Psoas muscle (tissue), 8 donors: ENCODE measurements at places on chromosomes 11 and 22. TPM values are rescaled to one million over a fixed set of nuclear protein-coding genes. Genes with fewer than 3 reads are reported as not detected.

Gene PPP2R1B
- polyA plus RNA-seq = 8.7 TPM

Gene HYLS1
- polyA plus RNA-seq = 3.8 TPM

DNA sequence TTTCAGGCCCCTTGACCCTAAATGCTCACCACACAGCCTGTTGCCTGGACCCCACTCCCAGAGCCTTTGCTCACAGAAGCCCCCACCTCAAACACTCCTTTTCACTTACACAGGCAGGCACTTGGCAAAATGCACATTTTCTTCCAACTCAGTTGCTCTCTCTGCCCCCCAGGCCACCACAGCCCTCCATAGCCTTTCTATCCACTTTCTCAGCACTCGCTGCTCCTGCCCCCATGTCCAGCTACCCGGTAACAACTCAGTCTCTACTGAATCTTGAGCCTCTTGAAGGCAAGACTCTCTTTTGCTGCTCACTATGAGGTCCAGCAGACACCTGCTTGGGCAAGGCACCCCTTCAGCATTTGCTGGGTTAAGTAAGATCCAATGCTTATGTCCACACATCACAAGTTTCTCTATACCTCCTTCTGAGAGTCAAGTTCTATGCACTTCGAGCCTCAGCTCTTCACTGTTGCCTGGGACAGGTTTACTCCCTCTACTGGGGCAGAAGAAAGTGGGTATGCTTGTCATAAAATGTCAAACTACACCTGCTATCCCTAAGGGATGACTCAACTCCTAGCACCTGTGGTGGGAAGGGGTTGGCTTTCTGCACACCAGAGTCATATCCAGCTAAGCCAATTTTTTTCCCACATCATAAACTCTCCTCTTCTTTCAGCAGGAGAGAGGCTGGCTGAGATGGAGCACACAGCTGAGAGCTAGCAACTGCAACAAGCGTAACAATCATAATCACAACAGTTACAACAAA is 36.9 kb downstream of the MORC2 start:
- DNase-seq = no peak

DNA sequence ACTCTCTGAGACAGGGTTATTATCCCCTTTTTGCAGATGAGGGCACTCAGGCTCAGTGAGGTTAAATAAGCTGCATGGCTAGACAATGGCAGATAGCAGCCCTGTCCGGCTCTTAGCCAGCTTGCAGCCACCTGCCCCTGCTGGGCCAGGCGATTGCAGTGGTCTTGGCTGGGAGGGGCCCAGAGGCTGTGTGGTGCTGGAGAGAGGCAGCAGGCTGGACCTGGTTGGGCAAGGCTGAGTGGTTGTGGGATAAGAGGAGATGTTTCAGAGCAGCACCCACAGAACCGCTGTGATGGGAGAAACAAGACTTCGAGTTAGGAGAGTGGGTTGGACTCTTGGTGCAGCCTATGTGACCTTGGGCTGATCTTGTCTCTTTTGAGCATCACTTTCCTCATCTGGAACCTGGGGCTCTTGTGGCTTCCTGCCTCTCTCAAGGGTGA is 25.5 kb downstream of the PTPRJ start:
- no peak for DNase-seq

- no peak for DNase-seq
Measured at GRCh38 chr22:42939941-42940653, 74.9 kb downstream of the PACSIN2 start.

DNA sequence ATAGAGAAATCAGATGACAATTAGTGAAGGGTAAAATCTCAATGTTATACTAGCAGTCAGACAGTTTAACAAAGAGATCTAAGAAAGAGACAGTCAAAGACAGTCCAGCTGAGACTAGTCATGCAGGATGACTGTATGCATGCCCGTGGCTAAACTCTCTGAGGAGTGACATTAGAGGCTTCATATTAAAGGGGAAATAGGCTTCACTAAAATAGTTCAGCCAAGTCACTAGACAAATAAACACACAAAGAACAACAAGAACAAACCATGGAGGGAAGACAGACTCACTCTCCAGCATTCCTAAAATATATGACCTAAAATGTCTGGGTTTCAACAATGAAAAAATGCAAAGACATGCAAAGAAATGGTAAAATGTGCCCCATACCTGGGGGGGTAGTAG is 18.6 kb upstream of the APLNR start:
- no peak for DNase-seq
